ENCODE measurements at places on chromosomes 16 and 17. TPM values are rescaled to one million over a fixed set of nuclear protein-coding genes. Genes with fewer than 3 reads are reported as not detected.

GRCh38 chr17:80894439-80894721, 97.3 kb upstream of the CHMP6 start:
- no peak for DNase-seq
- peaks cover 83% of the 10 kb centered on the region for H3K4me1 ChIP-seq
- H3K4me3 ChIP-seq, result no peak overlapping the region
- peak overlapping the region; percentile 66 for H3K27ac ChIP-seq
- H3K36me3 ChIP-seq, result peaks cover 54% of the 10 kb centered on the region

DNA sequence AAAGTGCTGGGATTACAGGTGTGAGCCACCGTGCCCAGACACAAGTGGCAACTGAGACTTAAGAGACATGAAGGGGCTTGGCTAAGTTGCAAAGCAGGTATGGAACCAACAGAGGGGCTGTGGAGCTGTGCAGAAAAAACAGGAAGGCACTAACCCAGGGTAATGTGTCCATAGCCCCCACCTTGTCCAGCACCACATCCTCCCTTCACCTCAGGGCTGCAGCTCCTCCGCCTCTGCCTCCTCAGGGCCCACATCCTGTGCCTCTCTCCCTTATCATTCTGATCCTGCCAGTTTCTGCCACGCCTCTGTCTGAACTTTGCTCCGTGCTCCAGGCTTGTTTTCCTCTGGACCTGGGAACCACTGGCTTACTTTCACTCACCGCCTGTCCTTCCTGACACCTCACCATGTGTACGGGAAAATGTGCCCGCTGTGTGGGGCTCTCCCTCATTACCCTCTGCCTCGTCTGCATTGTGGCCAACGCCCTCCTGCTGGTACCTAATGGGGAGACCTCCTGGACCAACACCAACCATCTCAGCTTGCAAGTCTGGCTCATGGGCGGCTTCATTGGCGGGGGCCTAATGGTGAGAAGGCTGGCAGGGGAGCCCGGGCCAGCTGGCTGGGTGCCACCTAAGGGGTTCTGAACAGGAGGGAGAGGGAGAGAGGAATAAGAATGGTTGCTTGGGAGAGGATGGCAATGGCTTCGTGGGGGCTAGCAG, at the start of gene TM4SF5:
Gene TM4SF5 (plus strand): TSS at position 368 of the 716 bp plus-strand sequence. CDS start 37 bp downstream, at position 405.
- H3K27me3 ChIP-seq, result peaks cover 25% of the 10 kb centered on the region
- no peak within 1 kb of the TSS for H3K27ac ChIP-seq
- peaks cover 13% of the 10 kb centered on the region for H3K4me1 ChIP-seq
- no peak within 1 kb of the TSS for H3K4me3 ChIP-seq
- no peaks in the 10 kb centered on the region for H3K36me3 ChIP-seq
- no peak for DNase-seq

- H3K27me3 ChIP-seq, result no peaks in the 10 kb centered on the region
- no peak overlapping the region for H3K4me3 ChIP-seq
Measured at GRCh38 chr17:75822119-75822799, 21.9 kb downstream of the UNC13D start.

The TNS4 gene
- 15.5 TPM for total RNA-seq

GRCh38 chr16:2815299-2815771, 1.7 kb upstream of the PRSS21 start:
- H3K4me3 ChIP-seq, result no peak overlapping the region
- no peak for DNase-seq
- H3K27me3 ChIP-seq, result no peaks in the 10 kb centered on the region
- no peak overlapping the region for H3K27ac ChIP-seq
- no peaks in the 10 kb centered on the region for H3K36me3 ChIP-seq

The PIMREG gene
- 8.0 TPM for total RNA-seq

The ARMC7 gene
- 11.6 TPM for total RNA-seq

DNA sequence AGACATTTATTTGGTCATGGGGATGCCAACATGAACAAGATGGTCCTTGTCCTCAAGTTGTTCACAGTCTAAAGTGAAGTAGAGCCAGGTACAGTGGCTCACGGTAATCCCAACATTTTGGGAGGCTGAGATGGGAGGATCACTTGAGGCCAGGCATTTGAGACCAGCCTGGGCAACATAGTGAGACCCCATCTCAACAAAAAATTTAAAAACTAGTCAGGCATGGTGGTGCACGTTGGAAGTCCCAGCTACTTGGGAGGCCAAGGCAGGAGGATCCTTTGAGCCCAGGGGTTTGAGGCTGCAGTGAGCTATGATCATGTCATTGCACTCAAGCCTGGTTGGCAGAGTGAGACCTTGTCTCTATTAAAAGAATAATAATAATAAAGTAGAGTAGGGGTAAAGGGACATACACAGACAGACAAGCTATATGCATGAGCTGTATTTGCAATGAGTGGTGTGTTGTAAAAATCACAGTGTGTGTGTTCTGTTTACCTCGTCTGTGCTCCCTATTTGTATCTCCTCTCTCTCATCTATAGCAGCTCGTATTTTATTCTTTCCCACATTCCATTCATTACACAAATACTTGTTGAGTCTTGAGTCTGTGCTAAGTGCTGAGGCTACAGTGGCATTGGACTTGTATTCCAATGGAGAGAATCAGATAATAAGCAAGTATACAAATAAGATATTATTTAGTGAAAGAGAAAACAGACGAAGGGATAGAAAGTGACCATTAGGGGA, 73.9 kb upstream of the DHX40 start:
- H3K27me3 ChIP-seq, result peaks cover 29% of the 10 kb centered on the region
- H3K4me3 ChIP-seq, result no peak overlapping the region
- DNase-seq, result no peak
- no peaks in the 10 kb centered on the region for H3K4me1 ChIP-seq
- H3K36me3 ChIP-seq, result no peaks in the 10 kb centered on the region
- no peak overlapping the region for H3K27ac ChIP-seq

DNA sequence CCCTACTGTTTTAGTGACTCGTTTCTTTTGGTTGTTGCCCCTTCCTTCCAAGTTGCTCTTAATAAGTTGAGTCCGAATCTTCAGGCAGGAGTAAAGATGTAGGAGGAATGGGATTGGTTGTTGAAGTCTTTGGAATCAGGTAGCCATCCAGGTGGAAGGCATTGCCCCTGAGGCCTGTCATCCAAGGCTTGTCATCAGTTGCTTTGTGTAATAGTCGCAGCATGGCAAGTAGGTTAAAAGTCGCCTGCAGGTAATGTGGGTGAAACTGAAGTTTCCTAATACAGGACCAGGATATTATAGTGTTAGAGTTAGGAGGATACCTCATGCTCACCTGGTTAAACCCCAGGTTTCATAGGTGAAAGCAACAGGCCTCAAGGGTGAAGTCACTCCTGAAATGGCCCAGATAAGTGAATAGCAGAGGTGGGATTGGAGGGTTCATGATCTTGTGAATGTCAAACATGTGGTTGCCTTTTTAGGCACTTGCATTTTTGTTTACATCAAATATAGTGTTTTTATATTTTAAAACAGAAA, 934 bp downstream of the PCTP start:
- H3K36me3 ChIP-seq, result no peaks in the 10 kb centered on the region
- peaks cover 12% of the 10 kb centered on the region for H3K4me1 ChIP-seq
- no peak for DNase-seq

The TERF2IP gene
- 94.3 TPM for total RNA-seq

GRCh38 chr17:66540131-66540781, 237.8 kb downstream of the PRKCA start:
- no peaks in the 10 kb centered on the region for H3K27me3 ChIP-seq
- no peak for DNase-seq
- peaks cover 55% of the 10 kb centered on the region for H3K4me1 ChIP-seq
- H3K36me3 ChIP-seq, result peaks cover 12% of the 10 kb centered on the region

GRCh38 chr17:83008526-83008925, 70.9 kb upstream of the METRNL start:
- H3K4me3 ChIP-seq, result no peak overlapping the region
- DNase-seq, result no peak
- peaks cover 11% of the 10 kb centered on the region for H3K36me3 ChIP-seq
- no peaks in the 10 kb centered on the region for H3K4me1 ChIP-seq
- H3K27ac ChIP-seq, result no peak overlapping the region
- no peaks in the 10 kb centered on the region for H3K27me3 ChIP-seq

The RHBDF1 gene
- 0.52 TPM for total RNA-seq

The RABEP1 gene
- total RNA-seq, result 51.4 TPM

DNA sequence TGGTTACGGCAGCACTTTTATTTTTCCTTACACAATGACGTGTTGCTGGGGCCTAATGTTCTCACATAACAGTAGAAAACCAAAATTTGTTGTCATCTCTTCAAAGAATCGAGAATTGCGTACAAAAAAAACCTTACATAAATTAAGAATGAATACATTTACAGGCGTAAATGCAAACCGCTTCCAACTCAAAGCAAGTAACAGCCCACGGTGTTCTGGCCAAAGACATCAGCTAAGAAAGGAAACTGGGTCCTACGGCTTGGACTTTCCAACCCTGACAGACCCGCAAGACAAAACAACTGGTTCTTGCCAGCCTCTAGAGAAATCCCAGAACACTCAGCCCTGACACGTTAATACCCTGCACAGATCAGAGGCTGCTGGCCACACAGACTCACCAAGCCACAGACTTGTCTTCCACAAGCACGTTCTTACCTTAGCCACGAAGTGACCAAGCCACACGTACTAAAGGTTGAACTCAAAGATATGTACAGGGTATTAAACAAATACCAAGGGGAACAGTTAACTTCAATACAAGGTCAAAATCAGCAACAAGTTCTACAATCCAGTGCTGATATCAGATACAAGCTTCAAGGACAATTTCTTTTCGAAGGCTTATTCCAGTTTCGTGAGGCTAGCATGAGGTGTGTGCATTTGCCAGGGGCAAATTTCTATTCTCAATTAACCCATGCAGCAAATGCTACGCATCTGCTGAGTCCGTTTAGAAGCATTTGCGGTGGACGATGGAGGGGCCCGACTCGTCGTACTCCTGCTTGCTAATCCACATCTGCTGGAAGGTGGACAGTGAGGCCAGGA, 2.4 kb downstream of the ACTG1 start:
- H3K27me3 ChIP-seq, result peaks cover 3% of the 10 kb centered on the region
- H3K27ac ChIP-seq, result peak overlapping the region; percentile 94
- H3K4me1 ChIP-seq, result peaks cover 24% of the 10 kb centered on the region
- H3K4me3 ChIP-seq, result peak overlapping the region; percentile 100
- no peak for DNase-seq

The INCA1 gene
- 0.37 TPM for total RNA-seq

GRCh38 chr17:50785946-50786570, 18.7 kb upstream of the ANKRD40CL start:
- H3K27me3 ChIP-seq, result peaks cover 29% of the 10 kb centered on the region
- no peak for DNase-seq
- peaks cover 6% of the 10 kb centered on the region for H3K4me1 ChIP-seq
- H3K4me3 ChIP-seq, result no peak overlapping the region

GRCh38 chr17:26818736-26819135, 475.2 kb upstream of the WSB1 start:
- no peak for DNase-seq
- H3K36me3 ChIP-seq, result no peaks in the 10 kb centered on the region
- H3K4me1 ChIP-seq, result no peaks in the 10 kb centered on the region
- H3K27me3 ChIP-seq, result no peaks in the 10 kb centered on the region
- H3K4me3 ChIP-seq, result no peak overlapping the region
- H3K27ac ChIP-seq, result no peak overlapping the region

All from activated T-helper 1 cell treated with anti-CD3 and anti-CD28 coated beads, Interleukin-12 subunit alpha, Interleukin-12 subunit beta, Interleukin-2, Interleukin-4 antibody, amounts not matched to agents 30 ng/mL and 10 ng/mL and 1 ng/mL, durations not matched to agents 14 hours and 24 hours and 36 hours (primary cell).